ENCODE measurements at places on chromosomes 1 and 21.

DNA sequence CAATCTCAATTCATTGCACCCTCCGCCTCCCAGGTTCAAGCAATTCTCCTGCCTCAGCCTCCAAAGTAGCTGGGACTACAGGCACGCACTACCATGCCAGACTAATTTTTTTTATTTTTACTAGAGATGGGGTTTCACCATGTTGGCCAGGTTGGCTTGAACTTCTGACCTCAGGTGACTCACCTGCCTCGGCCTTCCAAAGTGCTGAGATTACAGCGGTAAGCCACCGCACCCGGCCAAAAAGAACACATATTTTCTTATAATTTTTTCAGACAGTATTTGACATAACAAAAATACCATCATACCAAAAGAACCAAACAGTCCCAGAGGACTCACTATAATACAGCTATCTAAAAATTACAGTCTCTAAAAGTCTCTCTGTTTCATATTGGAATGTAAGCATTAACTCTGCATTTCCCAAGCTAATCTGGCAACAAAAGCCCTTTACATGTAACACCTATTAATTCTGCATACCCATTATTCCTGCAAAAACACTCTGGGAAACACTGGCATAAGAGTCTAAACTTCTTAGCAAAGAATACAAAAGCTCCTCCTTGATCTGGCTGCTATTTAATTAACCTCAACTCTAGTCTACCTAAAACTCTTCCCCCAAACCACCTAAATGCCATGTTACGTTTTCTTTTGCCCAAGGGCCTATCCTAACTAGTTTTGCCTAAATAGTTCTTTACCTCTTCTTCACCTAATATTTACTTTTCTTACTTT is 26.9 kb downstream of the WDR26 start:
- no peak for DNase-seq

GRCh38 chr1:194787001-194787400 is 1600.6 kb upstream of the B3GALT2 start:
- no peak for DNase-seq

GRCh38 chr1:173864179-173864867 is 3.5 kb downstream of the GAS5 start:
- DNase-seq = no peak

DNA sequence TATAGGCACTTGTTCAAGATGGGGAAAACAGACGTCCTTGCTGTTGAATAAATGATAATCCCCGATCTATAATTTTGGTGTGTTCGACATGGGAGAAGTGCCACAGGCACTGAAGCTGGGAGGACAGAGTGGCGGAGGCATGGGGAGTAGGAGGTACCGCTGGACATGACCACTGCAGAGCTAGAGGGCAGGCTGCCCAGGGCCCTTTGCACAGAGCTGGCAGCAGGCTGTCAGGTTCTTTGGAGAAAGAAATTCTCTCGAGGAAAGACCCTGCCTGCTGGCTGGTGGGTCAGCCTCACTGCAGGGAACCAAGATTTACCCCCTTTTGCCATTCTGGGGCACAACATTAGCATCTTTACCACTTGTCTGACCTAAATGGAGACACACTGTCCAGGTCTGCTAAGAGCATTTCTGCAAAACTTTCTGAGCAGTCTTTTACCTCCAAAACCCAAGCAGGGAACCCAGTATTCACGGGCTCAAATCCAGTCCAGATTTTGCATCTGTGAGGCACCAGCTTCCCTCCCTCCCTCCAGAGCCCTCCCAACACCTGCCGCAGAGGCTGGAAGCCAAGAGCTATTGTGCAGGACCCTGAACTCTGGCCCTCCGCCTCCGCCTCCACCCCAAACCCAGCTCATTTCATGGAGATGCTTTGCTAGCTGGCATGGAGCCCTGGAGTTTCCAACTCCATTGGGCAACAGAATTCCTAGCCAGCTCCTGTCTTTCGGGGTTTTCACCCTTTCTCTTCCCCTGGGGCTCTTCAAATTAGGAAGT is 142.3 kb downstream of the PLXNA2 start:
- DNase-seq = peak; percentile 99

Data from NCI-H69 (cell line).